ENCODE measurements at places on chromosomes 3 and 15.

- no peak for DNase-seq
Measured at GRCh38 chr3:129616291-129616690, 9.8 kb upstream of the PLXND1 start.

GRCh38 chr3:194129581-194130133 is 6.3 kb upstream of the HES1 start:
- no peak for DNase-seq

DNA sequence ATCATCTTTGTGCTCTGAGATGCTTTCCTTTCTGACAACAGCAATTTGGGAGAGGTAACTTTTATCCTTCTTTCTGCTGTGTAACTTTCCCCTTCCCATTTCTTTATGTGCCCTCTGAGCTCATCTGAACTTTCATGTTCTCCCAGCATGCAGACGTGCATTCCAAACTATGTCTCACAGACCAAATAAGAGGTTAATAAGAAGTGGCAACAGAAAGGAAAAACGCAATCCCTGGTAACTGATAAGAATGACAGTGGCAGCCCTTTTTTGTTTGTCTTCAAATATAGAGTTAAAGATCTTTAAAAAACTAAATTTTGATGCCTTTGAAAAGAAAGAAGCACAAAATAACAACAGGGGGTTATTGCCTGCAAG is 533.4 kb downstream of the FOXP1 start:
- DNase-seq: no peak

DNA sequence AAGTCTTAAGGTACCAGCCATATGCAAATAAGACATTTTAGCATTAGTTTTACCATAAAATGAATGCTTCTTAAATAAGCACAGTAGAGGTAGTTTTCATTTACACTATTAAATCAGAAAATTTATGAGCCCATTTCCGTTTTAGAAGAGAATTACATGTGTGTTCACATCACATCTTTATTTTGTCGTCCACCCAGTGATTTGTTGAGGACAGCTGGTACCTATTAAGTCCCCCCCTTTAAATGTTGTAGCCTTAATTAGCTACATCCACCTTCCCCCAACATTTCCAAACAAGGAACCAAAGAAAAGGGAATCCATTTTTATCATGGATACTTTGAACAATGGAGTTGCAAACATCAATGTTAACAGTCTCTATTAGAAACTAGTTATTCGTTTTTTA is 6.8 kb downstream of the IL17RD start:
- DNase-seq: no peak

- DNase-seq: no peak
Measured at GRCh38 chr3:105152987-105153386, 213.7 kb upstream of the ALCAM start.

DNA sequence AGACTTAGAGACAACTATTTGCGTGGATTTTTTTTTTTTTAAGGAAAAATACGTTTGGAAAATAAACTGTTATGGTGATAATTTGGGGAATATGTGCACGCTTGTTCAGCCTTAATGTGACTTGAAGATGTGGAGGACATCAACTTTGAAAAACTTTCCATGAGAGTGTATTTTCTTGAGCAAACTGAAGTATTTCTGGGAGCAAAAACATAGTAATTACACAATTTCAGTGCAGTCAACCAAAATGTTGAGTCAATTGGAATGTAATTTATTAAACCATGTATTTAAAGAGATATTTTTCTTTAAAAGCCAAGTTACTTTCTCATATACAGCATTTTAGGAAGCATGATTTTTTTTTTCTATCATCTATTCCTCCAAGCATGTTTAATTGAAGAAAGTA is 80.3 kb upstream of the FLNB start:
- no peak for DNase-seq

DNA sequence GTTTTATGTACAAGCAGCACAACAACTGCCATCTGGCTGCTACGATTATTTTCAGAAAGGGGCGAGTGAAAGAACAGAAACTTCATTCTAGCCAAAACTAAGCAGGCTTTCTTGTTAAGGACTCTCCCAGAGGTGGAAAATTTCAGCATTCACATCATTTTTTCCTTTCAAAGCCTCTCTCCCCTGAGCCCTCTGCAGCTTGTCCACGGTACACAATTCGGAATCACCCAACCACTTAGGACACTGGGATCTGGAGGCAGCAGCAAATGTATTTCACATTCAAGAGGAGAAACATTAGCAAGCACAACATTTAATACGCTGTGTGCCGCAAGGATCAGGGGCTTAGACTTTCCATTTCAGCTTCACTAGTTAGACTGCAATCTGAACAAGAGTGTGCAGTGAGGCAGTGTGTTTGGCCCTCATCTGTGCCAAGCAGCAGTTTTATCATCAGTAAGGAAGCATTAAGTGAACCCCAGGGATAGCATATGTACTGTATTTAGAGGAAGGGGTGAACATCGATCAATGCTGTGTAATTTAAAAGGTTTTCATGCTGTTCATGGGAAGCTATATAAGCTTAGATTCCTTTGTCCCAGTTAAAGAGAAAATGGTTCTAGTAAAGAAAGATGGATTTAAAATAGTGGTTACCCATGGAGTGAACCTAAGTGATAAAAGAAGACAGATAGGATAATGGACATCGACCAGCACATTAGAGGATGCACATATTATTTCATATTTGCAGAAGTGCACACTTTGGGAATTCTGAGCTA is 504.9 kb downstream of the TBL1XR1 start:
- DNase-seq: no peak

DNA sequence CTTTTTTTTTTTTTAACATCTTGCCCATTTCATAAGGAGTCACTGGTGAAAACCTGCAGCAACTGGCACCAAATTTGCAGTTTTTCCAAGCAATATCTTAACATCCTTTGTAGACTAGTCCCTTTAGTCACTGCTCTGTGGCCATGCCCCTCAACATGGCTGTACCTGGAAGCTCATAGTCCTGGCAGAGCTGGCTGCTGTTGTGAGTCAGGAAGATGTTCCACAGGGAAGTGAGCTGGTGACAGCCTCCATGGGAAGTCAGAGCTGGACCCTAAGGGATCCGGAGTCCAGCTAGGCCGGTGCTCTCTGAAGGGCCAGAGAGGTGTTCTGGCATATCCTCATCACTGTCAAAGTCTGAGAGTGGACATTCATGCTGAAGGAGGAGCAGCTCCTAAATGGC is 99.3 kb upstream of the ZBED2 start:
- DNase-seq: no peak

DNA sequence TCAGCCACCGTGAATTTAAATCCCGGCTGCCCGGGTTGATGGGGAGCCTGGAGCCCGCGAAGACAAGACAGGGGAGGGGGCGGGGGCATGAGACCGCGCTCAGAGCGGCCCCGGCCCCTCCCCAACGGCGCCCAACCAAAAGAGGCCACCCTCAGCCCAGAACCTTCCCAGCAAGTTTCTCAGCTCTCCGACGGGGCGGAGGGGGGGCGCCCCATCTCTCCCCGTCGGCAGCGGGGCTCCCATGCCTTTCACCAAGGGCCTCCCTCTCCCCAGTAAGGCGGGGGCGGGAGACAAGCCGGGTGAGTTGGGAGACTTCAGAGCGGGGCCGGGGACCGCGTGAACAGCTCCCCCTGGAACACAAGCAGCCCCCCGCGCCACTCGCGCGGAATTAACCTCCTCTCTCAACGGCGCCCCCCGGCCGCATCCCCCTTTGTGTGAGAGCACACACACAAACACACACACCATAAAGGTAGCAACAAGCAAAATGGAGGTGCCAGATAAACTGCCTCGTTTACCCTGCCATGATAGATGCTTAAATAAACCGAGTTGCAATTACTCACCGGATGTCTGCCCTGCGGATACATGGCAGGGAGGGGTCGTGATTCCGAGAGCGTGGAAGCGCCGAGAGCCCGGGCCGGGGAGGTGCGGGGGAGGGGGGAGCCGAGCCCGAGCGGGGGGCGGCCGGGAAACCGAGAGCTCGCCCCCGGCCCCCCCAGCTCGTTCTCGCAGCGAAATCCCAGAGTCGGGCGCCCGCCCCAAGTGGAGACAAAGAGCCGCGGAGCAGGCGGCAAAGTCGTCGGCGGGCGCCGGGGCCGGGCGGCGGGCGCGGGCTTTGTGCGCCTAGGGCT is 1.3 kb downstream of the TLE3 start:
- DNase-seq: no peak

GRCh38 chr15:48647962-48648361 is 2.5 kb upstream of the FBN1 start:
- no peak for DNase-seq

DNA sequence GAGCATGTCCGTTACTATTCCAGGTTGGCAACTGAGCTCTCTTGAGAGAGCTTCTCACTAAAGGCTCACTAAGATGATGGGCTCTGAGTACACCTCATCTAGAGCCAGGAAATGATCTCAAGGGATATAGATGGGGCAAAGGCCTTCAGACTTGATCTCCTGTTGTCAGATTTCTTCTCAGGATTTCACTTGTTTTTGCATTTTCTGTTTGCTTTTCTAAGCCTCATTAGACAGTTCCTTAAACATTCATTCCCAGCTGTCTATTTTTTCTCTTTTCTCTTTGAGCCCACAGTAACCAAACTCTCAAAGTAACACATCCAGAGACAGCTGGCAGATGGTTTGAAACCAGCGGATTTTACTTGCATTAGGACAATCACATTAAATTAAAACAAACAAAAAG is 28.4 kb upstream of the ARL8B start:
- DNase-seq: no peak

GRCh38 chr15:37104424-37104981 is 4.2 kb upstream of the MEIS2 start:
- DNase-seq: no peak

- no peak for DNase-seq
Measured at GRCh38 chr3:51441282-51442030, 50.4 kb downstream of the RBM15B start.

- no peak for DNase-seq
Measured at GRCh38 chr3:194133661-194134230, 2.2 kb upstream of the HES1 start.

GRCh38 chr3:124526601-124527000 is 203.7 kb upstream of the UMPS start:
- DNase-seq: no peak

DNA sequence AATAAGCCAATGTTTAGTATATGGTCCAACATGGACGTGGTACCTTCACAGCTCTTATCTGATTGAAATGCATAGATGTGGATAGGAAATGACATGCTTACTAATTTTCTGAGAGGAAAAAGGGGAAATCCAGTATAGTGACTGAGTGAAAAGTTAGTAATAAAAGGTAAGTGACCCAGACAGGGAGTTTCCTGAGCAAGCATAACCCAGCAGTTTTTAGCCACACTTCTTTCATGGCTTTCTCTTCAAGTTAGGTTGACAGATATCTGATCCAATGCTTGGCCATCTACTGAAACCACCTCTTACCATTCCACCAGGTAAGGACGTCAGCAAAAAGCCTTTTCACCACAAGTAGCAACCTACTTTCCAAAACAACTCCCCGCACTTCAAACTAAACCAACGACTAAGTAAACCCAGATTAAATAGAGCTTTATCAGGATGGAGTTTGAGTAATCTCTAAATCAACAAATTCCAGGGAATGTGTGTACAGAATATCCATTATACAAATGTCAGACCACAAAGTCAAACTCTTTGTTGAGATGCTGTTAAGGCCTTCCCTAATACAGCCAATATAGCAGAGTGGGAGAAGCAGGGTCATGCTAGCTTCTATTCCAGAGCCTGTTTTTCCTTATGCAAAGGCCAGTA is 329.7 kb downstream of the RORA start:
- no peak for DNase-seq

DNA sequence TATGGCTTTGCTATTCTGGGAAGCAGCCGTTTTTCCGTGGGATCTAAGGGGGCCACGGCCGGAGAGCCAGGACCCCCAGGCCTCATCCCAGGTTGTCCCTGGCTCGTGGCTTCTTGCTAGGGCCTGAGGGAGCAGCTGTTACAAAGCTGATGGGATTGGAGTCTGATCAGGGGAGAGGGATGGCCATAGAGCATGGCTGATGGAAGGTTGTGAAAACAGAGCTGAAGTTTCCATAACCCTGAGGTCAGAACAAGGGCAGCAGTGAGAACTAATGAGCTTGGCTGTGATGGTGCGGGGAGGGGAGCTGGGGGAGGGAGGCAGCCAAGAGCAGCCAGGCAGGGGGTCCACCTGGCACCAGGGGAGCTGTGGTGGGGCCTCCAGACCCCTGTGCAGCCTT is 63.0 kb downstream of the LINGO1 start:
- no peak for DNase-seq

GRCh38 chr15:93801206-93801605 is 430.2 kb upstream of the MCTP2 start:
- no peak for DNase-seq

DNA sequence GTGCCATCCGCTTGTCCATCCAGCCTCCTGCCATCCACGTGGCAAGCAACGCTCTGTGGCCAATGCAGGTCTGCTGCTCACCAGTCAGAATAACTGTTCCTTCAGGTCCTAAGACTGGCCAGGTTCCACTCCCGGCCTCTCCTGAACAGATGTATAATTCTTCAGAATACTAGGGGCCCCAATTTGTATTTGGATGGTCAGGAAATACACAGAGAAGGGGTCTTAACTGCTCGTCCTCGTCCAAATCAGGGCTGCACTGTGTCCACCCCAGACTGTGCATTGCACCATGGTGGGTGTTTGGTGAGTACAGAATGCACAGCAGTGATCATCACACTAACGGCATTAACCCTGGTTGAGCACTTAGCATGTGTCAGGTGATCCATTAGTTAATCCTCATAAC is 46.0 kb downstream of the MINAR1 start:
- no peak for DNase-seq

DNA sequence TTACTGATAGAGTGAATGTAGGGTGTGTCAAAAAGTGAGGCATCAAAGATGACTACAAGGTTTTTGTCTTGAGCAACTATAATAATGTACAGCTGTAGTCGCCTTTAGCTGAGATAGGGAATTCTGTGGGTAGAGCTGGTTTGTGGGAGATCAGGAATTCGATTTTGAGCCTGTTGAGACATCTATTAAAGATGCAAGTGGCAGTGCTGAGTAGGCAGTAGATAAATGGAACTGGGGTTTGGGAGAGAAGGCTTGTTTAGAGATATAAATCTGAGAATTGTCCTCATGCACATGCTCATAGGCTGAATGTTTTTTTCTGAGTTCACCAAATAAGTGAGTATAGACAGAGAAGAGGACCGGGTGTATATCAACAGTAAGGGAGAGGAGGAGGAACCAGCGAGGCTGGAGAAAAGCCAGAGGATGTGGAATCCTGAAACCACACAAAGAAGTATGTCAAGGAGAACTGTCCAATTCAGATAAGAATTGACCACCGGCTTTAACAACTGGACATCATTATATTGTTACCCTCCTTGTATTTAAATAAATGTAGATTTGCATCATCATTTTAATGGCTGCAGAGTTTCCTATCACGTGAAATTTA is 146.0 kb upstream of the TNIK start:
- no peak for DNase-seq

DNA sequence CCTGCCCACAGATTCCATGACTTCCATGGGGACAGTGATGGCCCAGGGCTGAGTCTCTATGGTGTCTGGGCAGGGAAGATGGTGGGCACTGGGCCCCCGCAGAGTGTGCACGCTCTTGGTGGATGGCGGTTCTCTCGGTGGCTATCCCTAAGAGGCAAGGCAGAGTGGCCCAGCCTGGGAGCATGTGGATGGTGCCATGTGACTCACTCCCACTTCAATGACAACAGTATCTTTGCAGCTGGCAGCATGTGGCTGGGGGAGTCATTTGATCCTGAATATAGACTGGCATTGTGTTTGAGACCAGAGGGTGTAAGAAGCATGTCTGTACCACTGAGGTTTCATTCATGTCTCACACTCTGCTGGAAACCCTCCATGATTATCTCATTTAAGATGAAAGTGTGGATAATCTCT is 101.2 kb downstream of the CORO2B start:
- DNase-seq: no peak

GRCh38 chr15:79410237-79410636 is 21.9 kb upstream of the MINAR1 start:
- no peak for DNase-seq
